H54 (cell line): ENCODE measurements at places on chromosomes 1 and 21.

DNA sequence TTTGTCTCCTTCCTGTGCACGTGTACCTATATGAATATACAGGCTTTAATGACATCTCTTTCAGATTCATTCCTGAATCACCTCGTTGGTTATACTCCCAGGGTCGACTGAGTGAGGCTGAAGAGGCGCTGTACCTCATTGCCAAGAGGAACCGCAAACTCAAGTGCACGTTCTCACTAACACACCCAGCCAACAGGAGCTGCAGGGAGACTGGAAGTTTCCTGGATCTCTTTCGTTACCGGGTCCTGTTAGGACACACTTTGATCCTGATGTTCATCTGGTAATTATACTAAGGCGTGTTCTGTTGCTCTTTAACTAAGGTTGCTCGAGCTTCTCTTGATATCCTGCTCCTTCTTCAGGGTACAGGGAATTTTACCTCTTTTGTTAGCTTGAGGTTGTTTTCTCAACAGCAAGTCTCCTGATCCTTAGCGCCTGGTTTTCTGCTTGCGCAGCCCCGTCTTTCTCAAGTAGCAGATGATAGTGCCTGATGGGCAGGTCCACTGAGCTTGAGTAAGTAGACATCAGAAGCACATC is 55.1 kb downstream of the SLC22A15 start:
- no peak for DNase-seq

DNA sequence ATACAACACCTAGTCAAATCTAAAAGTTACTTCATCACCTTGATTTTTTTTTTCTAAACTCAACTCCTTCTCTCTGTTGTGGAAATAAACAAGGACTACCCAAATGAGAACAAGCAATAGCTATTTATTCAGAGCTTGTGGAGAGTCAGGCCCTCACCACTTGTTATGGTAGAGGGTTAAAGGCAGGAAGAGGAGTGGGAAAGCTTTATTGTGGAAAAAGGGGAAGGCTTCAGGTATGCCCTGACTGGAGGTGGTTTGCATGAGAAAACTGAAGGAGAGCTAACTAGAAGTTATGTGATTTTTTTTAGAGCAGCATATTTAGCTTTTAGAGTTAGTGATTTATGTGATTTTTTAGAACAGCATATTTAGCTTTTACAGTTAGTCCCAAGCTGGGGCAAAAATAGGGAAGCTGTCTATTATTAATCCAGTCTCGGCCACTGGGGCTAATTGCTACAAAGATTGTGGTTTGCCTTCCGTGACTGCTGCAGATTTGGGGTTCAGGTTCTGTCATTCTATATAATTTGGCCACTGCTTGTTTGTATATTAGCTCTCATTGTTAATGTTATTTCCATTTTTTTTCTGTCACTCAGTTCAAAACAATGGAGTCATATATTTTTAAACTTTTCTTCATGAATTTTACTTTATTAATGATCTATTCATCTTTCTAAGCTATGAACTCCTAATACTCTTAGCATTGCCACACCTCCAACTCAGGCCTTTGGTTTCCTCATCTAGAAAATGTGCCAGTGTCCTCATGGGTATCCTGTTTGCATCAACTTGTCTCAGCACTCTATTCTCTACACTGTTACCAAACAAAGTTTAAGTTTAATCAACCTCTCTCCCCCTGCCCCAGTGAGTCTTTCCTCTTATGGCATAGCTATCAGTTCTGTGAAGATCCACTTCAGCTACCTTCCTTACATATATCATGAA is 713.0 kb downstream of the BRINP3 start:
- DNase-seq: no peak

DNA sequence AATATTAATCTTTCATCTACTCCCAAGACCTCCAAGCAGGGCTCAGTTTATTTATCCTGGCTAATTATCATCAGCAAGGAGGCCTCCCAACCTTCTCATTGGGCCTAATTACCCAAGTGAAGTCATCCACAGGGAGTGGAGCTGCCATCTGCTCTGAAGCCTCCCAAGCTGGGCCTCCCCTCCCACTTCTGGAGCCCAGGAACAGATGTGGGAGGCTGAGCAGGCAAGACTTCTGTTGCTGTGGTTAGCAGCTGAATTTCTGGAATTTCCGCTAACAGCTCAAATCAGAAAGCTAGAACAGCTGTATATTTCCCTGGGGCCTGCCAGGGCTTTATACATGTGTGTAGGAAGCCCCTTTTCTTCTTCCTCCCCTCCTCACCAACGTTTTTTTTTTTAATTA is 127.5 kb downstream of the UCK2 start:
- DNase-seq: no peak

GRCh38 chr1:53693339-53693738 is 45.6 kb downstream of the GLIS1 start:
- no peak for DNase-seq

- DNase-seq: no peak
Measured at GRCh38 chr1:155499953-155500639, 62.5 kb downstream of the ASH1L start.

DNA sequence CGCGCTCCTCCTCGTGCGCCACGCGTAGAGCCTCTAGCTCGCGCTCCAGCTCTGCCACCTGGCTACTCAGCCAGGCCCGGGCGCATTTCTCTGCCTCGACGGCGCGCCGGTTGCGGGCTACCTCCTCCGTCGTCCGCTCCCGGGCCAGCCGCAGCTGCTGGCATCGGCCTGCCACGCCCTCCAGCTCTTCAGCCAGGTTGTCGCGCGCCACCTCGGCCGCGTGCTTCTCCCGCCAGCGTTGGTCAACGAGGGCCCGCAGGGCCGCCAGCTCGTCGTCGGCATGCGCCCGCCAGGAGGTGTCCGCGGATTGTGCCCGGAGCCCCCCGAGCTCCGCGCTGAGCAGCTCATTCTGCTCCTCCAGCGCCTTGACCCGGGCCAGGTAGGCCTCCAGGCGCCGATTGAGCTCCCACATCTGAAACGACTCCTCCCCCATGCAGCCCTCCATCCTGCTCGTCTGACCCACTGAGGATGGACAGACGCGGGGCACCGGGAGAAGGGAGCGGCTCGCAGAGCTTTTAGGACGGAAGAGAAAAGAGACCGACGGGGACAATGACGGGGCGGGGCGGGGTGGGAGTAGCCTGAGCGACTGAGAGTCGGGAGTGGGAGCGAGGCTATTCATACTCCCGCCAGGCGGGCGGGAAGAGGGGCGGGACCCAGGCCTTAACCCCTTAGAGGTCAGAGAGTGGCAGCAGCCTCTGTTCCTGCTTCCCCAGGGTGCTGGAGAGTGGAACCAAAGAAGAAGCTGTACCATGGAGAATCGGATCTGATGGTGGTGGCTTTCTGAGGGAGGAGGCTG is at the start of gene NES:
Gene NES, minus strand, starts transcription at position 588 of the 796 bp plus-strand sequence. Its CDS starts 143 bp downstream, at position 445.
- peak; percentile 85 for DNase-seq

GRCh38 chr1:15680131-15680530 is 4.0 kb upstream of the PLEKHM2 start:
- DNase-seq: peak; percentile 56

DNA sequence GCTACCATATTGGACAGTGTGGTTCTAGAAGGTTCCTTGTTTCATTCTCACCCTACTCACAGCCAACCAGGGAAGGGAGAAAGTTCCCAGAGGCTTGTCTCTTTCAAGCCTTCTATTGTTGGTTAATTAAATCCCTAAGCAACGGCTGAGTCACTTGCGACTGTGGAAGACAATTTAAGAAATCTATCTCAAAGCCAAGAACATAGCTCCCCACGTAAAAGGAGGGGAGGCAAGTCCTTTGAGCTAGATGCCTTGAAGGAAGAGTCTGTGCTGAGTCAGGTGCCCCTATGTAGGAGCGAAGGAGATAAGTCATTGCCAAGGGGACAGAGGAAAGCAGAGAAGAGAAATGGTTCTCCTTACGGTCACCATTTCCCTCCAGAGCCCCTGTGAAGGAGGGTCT is 79.4 kb upstream of the PPP2R5A start:
- DNase-seq: no peak

DNA sequence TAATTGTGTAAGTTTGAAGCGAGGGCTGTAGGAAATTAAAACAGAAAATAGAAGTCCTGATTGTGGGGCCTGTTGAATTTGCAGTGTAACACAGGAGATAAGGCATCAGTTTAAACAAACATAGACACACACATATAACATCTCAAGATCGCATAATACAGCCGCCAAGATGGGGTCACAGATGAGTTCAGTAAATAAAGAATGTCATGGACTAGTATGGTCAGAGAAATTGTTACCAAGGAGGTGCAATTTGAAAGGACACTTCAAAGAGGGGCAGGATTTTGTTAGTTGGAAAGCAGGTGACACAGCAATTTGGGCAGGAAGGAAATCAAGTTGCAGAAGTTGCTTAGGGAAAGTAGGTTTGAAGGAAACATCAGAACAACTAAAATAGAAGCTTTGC is 450.0 kb downstream of the USP25 start:
- no peak for DNase-seq
